ENCODE measurements at places on chromosomes 5 and 9. TPM values are rescaled to one million over a fixed set of nuclear protein-coding genes. Genes with fewer than 3 reads are reported as not detected.

DNA sequence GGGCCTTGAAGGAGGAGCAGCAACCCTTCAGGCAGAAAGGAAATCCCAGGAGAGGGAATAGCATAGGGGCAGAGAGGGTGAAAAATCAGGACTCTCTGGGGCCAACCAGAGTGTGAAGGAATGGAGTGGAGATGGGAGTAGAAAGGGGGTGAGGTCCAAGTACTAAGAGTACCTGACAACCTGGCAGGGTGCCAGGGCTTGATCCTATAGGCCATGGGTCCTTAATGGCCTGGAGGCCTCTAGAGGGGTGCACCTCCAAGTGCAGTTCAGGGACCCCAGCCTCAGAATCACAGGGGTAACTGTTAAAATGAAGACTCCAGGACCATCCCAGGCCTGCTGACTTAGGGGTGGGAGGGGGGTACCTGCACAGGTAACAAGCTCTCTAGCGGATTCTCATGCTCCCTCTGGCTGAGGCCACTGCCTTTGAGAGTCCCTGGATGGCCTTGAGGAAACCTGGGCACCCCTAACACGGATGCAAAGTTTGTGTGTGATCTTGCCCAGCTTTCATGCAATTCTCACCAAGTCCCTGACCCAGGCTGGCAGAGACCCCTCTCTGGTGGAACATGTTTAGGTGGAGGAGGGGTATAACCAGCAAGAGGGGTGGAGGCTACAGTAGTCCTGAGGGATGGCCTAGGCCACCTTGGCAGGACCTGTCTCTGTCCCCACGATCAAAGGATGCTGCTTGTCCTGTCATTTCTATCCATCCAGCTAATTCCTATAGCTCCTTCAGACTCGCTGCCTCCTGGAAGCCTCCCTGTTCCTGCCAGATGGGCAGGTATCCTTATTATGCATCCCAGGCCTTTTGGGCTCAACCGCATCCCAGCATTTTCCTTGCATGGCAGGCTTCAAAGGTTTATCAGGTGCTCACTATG is 17.6 kb upstream of the CSF1R start:
- DNase-seq: no peak

GRCh38 chr5:108061941-108062340 is 320.0 kb downstream of the FBXL17 start:
- DNase-seq: no peak

DNA sequence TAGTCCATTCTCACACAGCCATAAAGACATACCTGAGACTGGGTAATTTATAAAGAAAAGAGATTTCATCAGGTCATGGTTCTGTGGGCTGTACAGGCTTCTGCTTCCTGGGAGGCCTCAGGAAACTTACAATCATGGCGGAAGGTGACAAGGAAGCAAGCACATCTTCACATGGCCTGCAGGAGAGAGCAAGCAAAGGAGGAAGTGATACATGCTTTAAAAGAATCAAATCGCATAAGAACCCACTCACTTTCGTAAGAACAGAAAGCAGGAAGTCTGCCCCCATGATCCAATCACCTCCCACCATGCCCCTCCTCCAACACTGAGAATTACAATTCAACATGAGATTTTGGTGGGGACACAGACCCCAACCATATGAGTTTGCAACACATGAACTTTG is 5.1 kb upstream of the FBXO38 start:
- DNase-seq: no peak

SMIM3 gene
- total RNA-seq: 3.8 TPM
